ENCODE measurements at places on chromosomes 7 and 10.

DNA sequence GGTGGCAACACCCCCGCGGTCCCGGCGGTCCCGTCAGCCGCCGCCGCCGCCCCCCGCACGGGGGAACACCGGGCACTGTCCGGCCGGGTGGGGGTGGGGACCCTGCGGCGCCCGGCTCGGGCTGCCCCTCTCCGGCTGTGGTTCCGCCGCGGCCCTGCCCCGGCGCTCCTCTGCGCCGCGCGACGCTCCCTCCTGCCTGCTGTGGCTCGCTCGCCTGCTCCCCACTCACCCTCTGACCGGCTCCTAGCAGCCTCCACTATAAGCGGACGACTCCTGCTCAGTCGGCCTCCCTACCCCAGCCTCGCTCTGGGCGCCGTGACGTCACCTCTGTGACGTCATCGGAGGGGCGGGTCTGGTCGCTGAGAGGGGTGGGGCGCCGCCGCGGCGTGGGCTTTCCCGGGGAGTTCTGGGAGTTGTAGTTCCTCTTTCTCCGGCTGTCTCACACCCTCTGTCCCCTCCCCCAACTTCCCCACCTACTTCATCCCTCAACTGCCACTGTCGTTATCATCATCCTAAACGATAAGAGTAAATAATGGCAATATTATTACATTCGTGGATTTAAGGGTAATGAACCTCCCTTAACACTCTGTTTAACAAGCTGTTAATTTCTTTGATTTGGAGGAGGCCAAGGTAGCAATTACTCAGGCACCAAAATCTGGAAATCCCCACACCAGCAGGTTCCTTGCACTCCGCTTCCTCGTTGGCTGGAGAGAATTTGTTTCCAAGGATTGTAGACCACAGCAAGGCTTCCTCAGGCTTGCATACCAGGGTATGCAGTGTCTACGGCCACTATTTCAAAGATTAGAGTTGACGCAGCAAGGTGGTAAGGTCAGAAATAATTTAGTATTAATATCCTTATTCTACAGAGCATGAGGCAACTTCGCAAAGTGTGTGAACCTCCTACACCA is at the start of gene UBE2H:
UBE2H (minus strand) TSS at position 308 of the 908 bp plus-strand sequence. CDS start 405 bp downstream, outside the sequence.
- peak; percentile 94 for DNase-seq

GRCh38 chr10:100715445-100716385 is 29.7 kb upstream of the PAX2 start:
- DNase-seq = no peak

GRCh38 chr7:135204876-135205275 is 6.5 kb downstream of the WDR91 start:
- no peak for DNase-seq

DNA sequence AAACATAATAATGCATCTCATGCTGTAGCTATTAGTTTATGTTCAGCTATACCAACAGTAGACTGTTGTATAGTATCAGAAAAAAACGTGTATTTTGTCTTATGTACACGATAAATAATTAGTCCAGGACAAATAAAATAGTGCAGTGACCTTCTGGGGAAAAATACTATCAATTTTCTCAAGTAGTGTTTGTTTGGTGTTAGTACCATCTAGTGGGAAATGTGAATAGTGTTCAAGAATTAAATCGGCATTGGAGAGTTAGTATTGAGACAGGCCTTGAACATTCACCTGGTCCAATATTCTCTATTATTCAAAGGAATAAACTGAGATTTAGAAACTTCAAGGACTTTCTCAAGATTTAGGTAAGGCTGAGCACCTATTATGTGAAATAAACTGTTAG is 21.7 kb upstream of the OR2A5 start:
- DNase-seq = peak; percentile 75

GRCh38 chr7:32071466-32072091 is 1.4 kb upstream of the PDE1C start:
- DNase-seq = no peak

DNA sequence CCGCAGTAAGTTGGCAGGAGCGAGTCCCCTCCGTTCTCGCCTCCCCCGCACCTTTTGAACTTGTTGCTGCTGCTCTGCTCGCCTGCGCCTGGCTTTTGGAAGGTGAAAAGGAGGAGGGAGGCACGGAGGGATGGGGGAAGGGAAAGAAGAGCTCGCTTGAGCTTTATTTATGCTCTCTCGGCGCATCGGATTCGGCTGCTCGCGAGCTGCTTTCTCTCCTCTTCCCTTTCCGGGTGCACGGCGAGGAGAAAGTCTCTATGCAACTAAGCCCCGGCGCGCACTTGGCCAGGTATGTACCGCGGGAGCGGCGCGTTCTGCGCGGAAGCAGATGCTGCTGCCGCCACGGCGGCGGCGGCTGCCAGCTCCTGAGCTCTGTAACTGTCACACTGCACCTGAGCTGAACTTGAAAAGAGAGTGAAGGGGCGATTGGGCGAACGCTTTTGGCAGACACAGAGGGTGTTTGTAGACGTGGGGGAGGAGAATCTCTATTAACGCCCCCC is 551 bp downstream of the KCND2 start:
- no peak for DNase-seq

DNA sequence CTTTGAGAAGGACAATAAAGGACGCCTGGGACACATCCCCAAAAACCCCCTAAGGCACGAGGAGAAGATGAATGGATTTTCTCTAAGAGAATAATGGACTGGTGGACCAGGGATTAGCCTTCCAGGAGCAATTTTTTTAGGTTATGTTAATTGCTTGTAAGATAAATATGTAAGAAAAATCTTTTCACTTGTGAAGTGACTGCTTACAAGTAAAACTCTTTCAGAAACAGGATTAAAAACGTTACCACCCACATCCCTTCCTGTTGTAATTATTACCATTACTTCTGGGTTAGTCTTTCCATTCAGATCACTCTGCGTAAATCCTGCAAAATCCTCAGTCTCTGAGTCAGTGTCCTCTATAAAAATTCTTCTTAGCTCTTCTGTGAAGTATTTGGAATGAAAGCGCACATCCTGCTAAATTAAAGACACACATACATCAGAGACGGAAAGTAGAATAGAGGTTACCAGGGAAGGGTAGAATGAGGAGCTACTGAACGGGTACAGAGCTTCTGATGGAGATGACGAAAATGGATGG is 34.3 kb downstream of the CDCA7L start:
- DNase-seq = no peak

GRCh38 chr10:95864906-95865813 is 42.6 kb upstream of the CC2D2B start:
- DNase-seq = peak; percentile 59

DNA sequence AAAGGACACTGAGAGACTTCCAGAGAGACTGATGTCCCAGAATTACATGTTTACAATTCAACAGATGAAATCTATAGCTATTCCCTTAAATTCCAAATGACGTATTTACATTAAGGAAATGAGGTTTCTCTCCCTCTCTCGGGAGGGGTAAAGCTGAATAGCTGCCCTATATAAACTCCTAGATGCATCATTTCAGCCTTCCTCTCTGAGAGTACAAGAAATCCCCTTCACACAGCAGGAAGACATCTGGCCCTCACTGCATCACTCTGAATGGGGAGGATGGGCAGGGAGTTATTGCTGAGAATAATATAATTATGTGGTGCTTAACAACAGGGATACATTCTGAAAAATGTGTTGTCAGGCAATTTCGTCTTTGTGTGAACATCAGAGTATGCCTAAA is 11.0 kb downstream of the POT1 start:
- no peak for DNase-seq

DNA sequence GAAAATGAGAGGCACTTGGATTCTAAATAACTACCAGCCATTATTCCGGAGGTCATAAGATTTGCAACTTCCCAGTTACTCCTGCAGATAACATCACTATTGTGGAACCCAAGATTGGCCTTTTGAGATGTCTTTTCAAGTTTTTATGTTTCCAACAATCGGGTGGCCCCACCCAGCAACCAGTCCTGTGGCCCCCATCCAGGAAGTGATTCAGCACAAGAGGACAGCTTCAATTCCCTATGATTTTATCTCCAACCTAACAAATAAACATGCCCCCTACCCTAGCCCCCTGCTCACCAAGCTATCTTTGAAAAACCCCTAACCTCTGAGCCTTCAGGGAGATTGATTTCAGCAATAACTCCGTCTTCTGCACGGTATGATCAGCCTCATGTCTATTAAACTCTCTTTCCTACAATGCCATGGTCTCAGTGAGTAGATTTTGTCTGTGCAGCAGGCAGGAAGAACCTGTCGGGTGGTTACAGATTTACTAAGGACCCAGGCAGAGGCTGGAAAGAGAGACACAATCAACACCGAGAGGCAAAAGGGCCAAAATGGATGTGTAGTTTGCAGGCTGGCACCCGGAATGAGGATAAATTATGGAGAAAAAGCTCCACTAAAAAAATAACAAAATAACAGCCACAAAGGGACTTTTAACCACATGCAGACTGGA is 83.9 kb upstream of the UNC5B start:
- no peak for DNase-seq
